NCI-H1436 treated with DMSO at 0.1 percent for 48 hours (cell line): ENCODE measurements at places on chromosomes 16 and 17.

- DNase-seq, result no peak
These were observed 273.4 kb upstream of the TNRC6C start for GRCh38 chr17:77684803-77685798.

GRCh38 chr17:2821868-2822267 lies 25.6 kb downstream of the RAP1GAP2 start:
- no peak for DNase-seq

DNA sequence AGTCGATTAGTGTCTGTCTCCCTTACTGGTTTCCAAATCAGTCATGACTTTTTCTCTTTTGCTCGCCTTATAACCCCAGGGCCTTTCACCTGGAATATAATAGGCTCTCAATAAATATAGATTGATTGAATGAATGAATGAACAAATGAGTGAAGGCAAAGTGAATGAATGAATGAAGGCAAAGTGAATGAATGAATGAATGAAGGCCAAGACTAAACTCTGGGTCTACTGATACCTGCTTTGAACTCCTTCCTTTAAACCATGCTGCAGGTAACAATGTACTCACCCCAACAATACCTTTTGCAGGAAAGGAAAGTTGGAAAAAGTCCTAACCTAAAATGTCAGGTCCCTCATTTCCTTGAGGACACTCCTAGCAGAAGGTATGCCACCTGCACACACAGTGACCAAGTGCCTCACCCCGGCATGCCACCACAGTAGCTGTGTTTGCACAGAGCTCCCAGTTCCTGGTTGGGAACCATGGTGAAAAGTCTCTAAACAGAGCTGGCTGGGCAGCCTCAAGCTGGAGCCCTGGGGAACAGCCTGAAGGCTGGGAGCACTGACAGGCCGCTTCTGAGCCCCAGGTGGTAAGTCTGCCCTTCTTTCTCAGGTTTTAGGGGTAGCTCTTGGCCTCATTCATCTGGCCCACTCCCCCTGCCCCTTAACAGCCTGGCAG lies 42.7 kb upstream of the ANKFN1 start:
- DNase-seq, result no peak

GRCh38 chr16:52729731-52730130 lies 182.8 kb upstream of the TOX3 start:
- DNase-seq, result no peak

- DNase-seq, result no peak
These were observed 47.5 kb downstream of the COX4I1 start for GRCh38 chr16:85847036-85847435.

- DNase-seq, result no peak
These were observed 299.8 kb upstream of the ZFHX3 start for GRCh38 chr16:73347500-73348375.
